ENCODE measurements at places on chromosomes 2 and 18.

DNA sequence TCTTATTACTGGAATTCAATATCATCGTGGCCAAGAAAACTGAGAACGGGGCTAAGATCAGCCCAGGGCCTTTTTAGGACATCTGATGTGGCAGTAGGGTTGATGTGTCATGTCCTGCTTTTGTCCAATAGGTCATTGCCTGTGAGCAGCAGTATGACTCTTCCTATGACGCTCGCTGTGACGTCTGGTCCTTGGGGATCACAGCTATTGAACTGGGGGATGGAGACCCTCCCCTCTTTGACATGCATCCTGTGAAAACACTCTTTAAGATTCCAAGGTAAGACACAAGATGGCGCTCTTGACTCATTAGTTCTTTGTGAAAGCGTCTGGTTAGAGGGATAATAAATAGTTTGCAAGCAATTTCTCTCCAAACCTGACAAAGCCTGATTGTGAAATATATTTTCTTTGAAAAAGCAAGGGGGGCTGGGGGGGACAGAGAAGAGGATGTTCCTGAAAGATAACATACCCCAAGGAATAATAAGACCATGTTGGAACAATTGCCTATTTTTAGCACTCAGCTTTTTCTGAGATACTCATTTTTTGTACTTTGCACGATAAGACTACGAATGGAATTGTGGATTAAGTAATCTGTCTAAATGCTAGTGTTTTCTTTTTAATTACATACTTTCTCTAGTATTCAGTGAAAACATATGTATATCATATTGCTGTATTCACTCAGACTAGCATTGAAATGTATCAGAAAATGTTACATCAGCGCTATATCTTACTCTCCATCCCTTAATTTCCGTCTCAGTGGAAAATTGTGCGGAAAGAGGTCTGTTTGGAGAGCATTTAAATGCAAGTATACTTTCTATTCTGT lies 58.1 kb downstream of the MYO3B start:
- DNase-seq: peak; percentile 42

GRCh38 chr2:209840434-209840833 lies 68.8 kb downstream of the UNC80 start:
- no peak for DNase-seq

DNA sequence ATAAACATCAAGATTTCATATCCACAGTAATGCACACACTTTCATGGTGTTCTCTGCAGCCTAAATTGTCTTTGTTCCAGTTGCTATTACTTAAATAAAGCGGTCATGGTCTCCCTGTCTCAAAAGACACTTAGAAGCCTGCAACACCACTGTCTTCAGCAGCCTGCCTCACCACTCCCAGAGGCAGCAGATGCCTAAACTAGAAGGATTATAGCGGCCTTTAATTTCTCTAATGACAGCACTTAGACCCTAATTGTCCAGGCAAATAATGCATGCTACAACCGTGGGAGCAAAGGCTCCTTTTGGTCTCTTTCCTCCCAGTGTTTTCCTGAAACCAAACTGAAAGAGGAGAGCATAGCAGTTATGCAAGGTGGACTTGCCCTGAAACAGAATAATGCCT lies 248.8 kb upstream of the SLC39A10 start:
- no peak for DNase-seq

DNA sequence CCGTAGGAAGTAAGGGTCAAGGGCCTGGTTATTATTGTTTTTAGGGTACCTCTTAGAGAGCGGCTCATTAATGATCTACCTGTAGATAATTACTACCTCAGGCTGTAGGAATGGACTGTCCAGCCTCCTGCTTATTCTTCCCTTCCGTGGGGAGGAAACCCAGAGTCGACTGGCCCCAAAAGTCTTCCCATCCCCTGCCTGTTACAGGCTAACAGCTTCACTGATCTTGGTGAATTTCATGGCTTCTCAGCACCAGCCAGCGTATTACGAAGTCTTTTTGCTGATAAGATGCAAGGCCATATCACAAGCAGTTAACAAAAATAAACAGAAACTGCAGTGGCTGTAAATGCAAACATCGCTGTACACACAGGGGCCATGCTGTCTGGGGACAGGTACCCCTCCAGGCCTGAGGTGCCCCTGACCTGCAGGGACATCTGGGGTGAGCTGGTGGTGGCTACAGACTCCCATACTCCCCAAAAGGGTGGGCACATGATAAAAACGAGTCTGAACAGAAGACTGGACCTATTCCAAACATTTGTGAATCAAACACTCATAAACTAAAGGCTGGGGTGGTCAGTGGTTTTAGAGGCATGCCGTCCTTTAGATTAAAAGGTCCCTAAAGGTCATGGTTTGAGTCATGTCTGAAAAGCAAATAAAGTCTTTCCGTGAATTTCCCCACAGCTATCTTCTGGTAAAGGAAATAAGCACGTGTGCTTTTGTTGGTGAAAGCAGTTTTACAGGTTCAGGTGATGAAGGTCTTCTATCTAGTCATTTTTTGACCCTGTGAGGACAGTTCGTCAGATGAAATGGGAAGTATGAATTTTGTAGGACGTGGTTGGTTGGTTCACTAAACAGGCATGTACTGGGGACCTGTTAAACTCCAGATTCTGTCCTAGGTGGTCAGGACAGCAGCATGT lies 36.7 kb downstream of the TTC39C start:
- peak; percentile 90 for DNase-seq

- DNase-seq: no peak
Observed at GRCh38 chr2:64637931-64638330, 15.8 kb downstream of the SERTAD2 start.
